ENCODE measurements at places on chromosomes 5 and 9.
A peak's percentile ranks its signal among the peaks of the same experiment; 100 is the strongest.

DNA sequence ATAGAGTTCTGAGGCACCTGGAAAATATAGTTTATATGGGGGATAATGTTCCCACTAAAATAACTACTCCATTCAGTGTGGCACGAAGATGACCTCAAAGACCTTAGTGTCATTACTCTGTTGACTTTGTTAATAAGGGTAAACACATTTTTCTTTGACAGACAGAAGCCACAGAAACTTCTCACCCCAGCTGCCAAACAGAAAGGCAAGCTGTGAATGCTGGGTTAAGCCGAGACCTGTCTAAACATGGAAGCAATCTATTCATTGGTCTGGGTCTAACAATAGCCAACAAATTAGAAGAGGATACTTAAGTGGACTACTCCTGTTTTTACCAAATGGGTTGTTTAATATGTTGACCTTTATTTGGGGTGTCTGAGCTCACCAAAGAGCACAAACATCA lies 171.4 kb downstream of the TLE1 start:
- no peak for DNase-seq

DNA sequence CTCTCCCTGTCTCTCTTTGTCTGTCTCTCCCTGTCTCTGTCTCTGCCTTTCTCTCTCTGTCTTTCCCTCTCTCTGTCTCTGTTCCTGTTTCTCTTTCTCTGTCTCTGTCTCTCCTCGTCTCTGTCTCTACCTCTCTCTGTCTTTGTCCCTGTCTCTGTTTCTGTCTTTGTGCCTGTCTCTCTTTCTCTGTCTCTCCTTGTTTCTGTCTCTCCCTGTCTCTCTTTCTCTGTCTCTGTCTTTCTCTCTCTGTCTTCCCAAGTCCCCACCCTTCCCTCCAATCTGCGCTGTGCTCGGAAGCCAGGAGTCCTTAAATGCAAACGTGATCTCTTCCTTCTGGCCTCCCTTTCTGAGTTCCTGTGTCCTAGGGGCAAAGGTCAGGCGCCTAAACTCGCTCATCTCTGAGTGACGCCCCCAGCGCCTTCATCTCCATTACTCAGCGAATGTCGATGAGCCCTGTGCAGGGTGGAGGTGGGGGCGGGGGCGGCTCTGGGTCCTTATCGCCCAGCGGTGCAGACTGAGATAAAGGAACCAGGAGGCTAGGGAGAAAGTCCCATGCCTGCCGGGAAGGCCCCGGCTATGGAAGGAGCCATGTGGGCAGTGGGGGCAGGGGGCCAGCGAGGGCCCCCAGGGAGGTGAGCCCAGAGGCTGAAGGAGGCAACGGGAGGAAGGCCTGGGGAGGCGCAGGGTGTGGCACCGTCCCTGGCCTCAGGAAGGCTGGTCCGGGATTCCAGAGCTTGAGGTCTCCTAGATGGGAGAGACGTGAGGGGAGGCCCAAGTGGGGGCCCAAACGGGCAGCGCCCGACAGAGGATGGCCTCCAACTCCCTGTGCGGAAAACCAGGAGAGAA lies 1.5 kb upstream of the SLC6A19 start:
- DNase-seq: peak; percentile 29

DNA sequence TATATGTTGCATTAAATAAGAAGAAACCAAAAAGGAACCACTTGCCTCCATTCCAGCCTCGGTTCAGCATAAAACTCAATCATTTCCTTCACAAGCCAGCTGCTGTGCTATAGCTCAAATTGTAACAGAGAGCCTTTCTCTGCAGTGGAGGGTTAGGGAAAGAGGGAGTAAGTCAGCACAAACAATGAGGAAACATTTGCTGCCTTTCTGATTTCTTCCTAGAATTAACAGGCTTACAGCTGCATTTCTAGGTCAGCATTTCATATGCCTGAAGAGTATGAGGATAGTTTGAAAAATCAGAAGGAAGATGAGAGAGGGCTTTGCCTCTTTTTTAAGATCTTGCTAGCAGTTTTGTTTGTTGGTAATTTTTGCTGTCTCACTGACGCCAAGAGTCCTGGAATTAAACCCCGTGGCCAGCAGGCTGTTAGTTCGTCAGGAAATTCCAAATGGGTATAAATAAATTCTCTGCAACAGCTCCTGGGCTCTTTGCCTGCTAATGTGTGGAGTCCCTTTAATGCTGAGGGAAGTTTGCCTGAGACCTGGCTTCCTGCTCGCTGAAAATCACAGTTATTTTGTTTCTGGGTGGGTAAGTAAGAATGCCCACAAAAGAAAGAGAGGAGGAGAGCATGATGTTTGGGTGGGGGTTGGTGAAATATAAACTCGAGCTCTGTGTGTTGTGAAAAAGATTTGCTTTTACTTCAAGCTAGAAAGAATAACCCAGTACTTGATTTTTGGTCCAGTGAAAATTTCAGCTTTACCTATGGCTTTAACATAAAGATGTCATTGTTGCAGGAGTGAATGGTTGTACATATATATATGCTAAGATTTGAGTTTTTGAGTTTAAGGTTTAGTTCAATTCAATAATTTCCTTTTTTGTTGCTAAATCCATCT lies 148.1 kb upstream of the DMRT1 start:
- no peak for DNase-seq

- no peak for DNase-seq
Measured at GRCh38 chr5:79507251-79508205, 6.4 kb downstream of the HOMER1 start.

DNA sequence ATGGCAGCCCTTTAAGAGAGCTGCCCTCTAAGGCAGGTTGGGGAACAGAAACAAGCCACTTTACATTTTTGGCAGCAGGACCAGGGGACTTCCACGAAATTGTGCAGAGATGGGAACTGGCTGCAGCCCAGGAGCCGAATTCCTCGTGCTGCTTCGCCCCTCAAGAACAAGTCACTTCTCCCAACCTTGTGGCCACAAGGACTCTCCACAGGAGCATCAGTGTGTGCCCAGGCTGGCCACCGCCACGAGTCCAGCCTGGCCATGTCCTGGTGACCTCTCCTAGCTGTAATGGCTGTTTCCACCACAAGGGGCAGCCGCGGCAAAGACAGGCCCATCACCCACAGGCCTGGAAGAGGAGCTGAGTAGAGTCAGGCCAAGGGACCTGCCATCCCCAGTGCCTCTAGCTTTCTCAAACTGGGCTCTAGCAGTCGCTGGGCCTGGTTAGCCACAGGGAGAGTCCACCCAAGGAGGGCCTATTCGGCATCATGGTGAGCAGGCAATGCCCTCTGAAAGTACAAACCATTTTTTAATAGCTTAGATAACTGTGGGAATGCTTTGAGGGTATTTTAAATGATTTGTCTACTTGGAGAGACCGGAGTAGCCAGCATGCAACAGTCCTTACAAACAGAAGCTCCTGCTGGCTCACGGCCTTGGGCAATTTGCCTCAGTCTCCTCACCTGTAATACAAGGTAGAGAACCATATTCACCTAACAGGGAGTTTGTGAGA lies 129.0 kb downstream of the COL23A1 start:
- peak; percentile 63 for DNase-seq

- no peak for DNase-seq
Measured at GRCh38 chr5:27475063-27475462, 436.7 kb upstream of the CDH9 start.

DNA sequence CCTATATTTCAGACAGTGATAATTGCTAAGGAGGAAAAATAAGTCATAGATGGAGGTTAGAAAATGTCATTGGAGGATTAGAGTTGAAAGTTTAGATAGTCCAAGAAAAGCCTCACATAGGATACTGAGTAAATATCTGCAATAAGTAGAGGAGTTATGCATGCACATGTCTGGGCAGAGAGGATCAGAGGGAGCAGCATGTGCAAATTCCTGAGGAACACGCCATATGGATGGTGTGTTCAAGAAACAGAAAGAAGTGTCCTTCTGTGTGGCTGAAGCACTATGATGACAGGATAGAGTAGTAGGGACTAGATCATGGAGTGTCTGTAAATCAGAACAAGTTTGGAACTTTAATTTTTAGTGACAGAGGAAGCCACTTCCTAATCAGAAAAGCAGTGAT lies 52.2 kb downstream of the SGCD start:
- no peak for DNase-seq

DNA sequence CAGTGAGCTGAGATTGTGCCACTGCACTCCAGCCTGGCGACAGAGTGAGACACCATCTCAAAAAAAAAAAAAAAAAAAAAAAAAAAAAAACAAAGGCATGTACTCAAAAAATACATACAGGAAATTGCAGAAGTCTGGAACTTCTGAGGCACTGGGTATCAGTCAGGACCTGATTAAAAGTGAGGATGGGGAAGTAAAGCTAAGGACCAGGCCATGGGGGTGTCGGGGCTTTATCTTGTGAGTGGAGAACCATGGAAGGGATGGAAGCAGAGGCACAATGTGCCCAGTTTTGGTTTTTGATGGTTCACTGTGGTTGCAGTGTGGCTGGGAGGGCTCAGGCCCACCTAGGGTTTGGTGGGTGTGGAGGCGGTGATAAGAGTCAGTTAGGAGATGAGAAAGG lies 212.7 kb upstream of the PIK3R1 start:
- no peak for DNase-seq

GRCh38 chr5:159620853-159621540 lies 290.7 kb upstream of the IL12B start:
- no peak for DNase-seq

DNA sequence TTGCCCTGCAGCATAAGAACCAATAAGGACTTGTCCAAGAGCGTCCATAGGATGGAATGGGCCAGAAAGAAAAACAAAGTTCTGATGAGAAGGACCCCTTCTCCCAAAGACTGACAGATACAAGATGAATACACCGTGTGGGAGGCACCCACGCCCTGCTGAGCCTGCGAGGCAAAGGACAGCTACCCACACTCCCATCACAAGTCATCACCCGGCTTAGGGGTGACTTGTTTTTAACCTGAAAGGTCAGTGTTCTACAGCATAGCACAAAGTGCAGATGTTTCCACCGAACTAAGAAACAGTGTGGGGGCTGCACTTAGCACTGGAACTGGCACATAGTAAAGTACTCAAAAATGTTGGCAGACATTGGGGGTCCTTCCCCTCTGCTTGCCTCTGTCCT lies 13.9 kb downstream of the TNIP1 start:
- no peak for DNase-seq

DNA sequence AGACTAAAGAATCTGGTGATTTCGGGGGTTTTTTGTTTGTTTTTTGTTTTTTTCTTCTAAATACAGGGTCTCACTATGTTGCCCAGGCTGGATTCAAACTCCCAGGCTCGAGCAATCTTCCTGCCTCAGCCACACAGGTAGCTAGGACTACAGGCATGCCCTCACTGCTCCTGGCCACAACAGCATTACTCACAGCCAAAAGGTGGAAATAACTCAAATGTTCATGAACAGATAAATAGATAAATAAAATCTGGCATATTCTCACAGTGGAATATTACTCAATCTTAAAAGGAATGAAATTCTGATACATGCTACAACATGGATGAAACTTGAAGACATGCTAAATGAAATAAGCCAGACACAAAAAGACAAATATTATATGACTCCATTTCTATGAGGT lies 19.8 kb upstream of the RAD23B start:
- DNase-seq: no peak

DNA sequence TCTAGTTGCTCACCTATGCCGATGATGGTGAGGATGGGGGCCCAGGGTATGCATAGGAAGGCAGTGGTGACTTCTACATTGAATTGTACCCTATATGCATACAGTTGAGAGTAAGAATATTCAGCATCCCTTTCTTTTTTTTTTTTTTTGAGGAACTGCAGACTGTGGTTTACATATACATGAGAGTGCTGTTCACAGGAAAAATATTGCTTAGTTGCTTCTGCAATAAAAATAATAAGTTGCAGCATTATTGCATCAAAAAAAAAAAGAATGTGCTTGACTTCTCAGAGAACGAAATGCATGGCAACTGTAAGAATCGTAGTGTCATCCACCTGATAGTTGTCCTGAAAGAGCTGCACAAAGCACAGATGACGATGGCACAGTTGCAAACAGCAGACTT lies 52.8 kb downstream of the PTCD2 start:
- DNase-seq: no peak
